ENCODE measurements at places on chromosomes 1 and 21. TPM values are rescaled to one million over a fixed set of nuclear protein-coding genes. Genes with fewer than 3 reads are reported as not detected.

SAMD11 gene
- total RNA-seq, result 53.9 TPM

UBL4B gene
- total RNA-seq, result not detected

C1orf185 gene
- not detected for total RNA-seq

DNA sequence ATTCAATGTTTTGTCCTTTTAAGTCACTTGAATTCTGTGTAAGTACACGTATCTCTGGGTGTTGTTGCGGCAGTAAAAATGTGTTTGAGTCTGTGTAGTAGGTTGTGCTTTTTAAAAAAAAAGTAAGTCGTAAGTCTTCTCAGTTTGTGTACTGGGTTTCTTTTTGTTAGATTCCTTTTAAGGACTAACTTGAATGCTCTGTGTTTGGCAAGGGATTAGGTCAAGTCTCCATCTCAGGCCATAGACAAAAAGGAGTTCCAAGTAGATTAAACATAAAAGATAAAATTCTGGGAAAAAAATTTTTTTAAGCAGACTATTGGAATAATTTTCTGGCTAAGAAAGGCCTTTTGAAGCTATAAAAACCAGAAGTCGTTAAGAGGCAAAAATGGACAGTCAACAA, 113.1 kb downstream of the ATP5PO start:
- DNase-seq, result no peak

GRCh38 chr1:145886390-145886789, 724 bp upstream of the ANKRD35 start:
- no peak for DNase-seq

DNA sequence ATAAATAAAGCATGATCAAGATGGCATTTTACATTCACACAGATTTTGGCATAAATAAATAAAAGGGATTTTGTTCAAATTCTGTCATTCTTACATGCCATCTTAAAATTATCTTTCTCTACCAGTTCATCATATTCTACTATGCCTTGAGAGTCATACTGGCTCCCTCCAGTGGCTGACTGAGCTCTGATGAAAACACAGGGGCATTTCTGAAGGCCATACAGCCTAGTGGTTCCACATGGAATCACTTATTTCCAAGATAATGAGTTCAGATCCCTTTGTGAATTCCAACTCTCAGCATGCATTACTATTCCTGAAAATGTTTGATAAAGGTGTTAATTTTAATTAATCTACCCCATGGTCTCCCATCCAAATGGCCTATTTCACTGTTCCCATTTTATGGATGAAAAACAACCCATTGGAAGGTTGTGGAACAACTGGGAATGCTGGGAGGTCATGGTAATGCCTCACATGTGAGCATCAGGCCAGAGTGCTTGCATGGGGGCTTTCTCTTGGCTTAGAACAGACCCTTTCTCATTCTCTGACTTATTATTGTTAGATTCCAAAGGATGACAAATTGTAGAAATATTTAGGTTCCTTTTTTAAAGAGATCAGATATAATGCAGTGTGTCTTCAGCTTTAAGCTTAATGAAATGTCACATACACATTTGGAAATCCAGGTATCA, 622.4 kb upstream of the PKN2 start:
- no peak for DNase-seq
